ENCODE measurements at places on chromosomes 12 and 14.

- peak; percentile 64 for DNase-seq
Observed at GRCh38 chr14:103641161-103641560, 12.2 kb downstream of the KLC1 start.

GRCh38 chr12:76444408-76444984 is 96.3 kb upstream of the BBS10 start:
- no peak for DNase-seq

- no peak for DNase-seq
Observed at GRCh38 chr12:89661706-89662330, 46.8 kb downstream of the ATP2B1 start.

- DNase-seq = peak; percentile 18
Observed at GRCh38 chr14:34604995-34605394, 25.0 kb downstream of the SNX6 start.

All from PC-3 (cell line).